ENCODE measurements at places on chromosomes 2 and 18.

DNA sequence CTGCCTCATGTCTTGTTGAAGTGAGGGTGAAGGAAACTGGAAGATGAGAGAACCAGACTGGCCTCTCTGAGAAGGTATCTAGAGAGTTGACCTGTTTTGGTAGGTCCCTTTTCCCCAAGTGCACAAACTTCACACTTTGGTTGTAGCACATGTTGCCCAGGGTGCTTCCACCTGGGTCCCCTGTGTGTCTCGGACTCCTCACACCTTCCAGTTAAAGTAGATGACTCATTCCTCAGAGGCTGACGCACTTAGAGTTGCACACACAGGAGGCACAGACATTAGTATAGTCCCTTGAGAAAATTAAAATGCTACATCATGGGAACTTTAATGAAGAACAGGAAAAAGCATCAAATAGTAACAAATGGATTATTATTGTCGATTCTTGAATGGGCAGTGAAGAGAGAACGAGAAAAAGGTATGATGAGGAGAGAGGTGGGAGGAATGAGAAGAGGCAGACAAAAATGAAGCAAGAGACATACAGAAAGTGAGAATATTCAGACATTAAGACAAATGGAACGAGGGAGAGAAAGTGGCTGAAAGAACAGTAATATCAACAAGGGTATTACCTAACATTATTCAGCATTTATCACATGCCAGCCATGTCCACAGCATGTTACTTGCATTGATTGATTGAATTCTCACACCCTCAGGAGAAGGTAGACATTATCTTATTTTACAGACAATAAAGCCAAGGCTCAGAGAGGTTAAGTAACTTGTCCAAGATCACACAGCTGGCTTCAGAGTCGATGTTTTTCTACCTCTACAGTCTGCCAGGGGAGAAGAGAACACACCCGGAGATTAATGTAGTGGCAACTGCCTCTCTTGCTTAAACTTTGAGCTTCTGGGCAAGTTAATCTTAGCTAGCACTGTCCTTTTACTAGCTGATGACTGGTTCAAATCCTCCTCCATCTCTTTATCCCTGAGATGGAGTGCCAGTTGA, 68.6 kb downstream of the FHOD3 start:
- DNase-seq, result no peak

- DNase-seq, result no peak
Observed at GRCh38 chr2:105494683-105495425, 96.0 kb upstream of the FHL2 start.

DNA sequence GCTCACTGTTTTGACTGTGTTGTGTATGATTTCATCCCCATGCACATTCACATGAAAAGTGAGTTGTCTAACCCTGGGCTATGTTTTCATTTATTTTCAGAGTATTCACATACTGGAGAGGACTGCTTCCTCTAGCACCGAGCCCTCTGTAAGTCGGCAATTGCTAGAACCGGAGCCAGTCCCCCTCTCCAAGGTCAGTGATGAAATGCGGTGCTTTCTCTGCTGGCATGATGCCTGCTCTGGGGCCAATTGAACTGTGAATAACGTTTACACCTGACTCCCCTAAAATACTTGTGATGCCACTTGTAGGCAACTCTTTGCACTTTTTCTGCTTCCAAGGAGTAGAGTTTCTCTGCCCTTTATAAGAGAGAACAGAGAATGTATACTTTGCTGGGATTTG, 126.9 kb downstream of the PRKRA start:
- no peak for DNase-seq

GRCh38 chr2:74439803-74440377, 1.8 kb downstream of the RTKN start:
- no peak for DNase-seq

GRCh38 chr2:137383391-137383790, 580.9 kb upstream of the HNMT start:
- no peak for DNase-seq

DNA sequence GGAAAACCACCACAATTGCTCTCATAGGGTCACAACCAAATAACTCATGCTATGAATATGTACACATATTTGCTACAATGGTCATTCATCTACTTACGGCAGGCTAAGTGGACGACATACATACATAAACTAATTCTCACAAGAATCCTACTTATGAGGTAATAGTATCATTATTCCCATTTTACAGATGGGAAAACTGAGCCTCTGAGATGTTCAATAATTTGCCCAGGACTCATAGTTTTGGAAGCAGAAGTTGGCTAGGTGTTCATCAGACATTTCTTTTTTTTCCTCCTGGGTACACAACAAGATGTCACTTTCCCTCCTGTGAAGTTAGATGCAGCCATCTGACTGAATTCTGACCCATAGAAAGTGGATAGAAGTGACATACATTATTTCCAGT, 89.0 kb upstream of the PKDCC start:
- DNase-seq, result no peak

- DNase-seq, result no peak
Observed at GRCh38 chr18:27762054-27762453, 414.9 kb downstream of the CDH2 start.

DNA sequence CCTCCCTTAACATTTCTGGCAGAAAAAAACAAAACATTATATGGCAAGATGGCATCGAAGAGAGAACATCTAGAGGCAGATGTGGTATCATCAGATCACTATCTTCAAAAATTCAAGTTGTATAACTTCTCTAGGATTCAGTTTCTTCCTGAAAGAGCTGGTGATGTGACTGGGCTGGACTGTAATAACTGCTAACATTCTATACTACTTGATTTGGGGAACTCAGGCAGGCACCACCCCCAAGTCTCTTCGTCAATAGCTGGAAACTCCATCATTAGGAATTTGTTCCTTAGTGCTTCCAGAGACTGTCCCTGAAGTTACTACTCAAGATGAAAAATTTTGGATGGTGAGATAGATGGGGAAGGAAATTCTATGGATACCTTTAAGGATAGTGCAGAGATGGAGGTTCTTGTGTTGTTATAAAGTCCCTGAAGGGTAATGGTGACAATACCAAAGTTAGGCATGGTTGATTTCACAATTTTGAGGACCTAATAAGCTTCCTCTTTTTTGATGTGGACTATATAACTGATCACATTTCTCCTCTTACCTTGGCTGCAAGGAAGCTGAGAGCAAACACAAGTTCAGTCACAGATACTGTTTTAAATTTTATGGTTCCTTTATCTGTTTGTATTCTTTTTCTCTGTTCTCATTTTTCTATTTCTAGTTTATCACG, 59.1 kb upstream of the PGAP1 start:
- DNase-seq, result no peak

GRCh38 chr2:177604271-177605065, 211.9 kb downstream of the AGPS start:
- peak; percentile 70 for DNase-seq

GRCh38 chr2:147464737-147465357, 380.0 kb upstream of the ACVR2A start:
- DNase-seq, result no peak

GRCh38 chr18:23062011-23062410, 73.3 kb upstream of the CABLES1 start:
- no peak for DNase-seq

GRCh38 chr2:191571163-191571769, 106.7 kb upstream of the NABP1 start:
- no peak for DNase-seq

DNA sequence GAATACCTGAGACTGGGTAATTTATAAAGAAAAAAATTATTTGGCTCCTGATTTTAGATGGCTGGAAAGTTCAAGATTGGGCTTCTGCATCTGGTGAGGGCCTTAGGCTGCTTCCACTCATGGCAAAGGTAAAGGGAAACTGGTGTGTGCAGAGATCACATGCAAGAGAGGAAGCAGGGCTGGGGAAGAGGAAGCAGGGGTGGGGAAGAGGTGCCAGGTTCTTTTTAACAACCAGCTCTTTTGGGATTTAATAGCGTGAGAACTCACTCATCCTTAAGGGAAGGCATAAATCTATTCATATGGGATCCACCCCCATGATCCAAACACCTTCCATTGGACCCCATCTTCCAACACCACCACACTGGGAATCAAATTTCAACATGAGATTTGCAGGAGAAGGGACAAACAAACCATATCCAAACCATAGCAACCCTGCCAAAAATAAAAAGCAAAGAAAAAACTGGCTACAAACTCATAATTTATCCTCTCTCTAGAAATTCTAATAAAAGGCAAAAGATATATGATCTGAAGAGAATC, 30.4 kb downstream of the PRKRA start:
- DNase-seq, result no peak

GRCh38 chr2:46981662-46982350, 66.2 kb upstream of the MCFD2 start:
- no peak for DNase-seq

GRCh38 chr2:131040661-131041401, 52.4 kb downstream of the FAM168B start:
- DNase-seq, result no peak

DNA sequence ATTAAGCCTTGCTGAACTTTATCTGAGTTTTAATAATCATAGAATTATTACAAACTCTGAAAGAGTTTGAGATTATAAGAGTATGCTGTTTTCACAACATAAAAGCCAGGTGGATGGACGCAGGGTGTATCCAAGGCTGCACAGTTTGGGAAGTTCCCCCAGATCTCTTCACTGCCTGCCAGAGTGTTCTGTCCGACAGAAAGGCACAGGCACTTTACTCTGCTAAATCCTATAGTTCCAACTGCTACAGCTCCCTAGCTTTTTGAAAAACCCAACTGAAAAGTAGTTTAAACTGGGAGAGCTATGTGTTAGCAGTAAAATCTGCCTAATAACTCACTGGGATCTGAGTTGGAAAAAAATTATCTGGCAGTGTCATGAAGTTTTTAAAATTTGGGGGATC, 38.0 kb downstream of the MFSD6 start:
- no peak for DNase-seq

DNA sequence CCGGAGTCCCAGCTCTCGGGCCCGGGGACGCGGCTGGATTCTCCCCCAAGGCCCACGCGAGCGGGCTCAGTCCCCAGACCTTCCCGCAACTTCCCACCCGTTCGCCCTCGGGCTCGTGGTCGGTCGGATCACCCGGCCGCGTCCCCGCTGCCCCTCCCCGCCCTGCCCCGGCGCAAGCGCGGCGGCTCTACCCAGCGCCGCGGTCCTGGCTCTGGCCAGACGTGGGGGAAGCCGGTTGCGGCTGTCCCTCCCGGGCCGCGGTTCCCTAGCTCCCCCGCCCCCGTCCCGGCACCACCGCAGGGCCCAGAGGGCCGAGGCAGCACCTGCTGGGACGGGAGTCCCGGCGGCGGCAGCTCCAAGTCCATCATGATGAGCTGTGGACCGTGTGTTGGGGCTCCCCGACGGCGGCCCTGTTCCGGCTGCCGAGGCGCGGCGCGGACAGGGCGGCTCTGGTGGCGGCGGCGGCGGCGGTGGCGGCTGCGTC, 276 bp downstream of the NFE2L2 start:
- DNase-seq, result no peak

GRCh38 chr18:76460482-76460881, 34.6 kb downstream of the ZNF516 start:
- no peak for DNase-seq

DNA sequence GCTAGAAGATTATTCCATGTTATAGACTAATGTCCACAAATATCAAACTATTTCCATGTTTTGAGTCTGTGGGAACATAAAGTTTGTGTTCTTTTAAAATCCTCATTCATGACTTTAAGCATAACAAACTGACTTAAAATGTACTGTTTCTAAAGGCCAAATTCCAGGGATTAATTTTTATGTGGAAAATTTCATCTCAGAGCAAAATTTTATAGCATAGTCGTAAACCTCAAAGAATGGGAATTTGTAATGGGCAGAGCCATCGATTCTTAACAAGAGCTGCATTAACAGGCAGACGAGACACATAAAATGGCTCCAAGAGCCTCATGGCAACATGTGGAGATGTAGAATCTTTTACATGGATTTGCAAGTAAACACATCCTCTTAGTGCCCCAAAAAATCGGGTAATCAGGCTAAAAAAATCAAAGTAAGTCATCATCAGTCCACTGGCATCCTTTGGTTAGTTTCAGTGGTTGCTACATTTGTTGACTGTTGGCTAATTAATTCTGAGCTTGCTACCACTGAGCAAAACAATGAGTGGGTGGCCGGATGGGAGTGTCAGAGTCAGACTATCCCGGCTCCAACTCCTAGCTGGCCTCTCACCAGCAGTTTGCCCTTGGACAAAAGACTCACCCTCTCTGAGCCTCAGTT, 119.6 kb downstream of the FAM210A start:
- no peak for DNase-seq
